GM23248 (cell line): ENCODE measurements at places on chromosomes 6 and 20. TPM values are rescaled to one million over a fixed set of nuclear protein-coding genes. Genes with fewer than 3 reads are reported as not detected.

DNA sequence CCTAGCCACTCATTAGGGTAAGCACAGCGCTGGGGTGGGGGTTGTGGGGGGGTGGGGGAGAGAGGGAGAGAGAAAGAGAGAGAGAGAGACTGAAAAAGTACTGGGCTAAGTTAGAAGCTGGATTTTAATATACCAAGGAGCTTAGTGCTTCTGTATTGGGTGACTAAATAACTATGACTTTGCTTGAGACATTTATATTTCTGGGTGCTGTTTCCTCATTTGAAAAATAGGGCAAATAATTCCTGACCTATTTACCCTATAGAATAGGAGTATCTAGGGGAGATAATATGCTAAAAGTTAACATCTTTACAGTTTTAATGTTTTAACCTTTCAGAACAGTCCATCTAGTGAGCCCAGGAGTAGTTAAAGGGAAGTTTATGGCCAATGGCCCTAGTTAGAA is 7.7 kb downstream of the NKAIN2 start:
- no peak overlapping the region for H3K27ac ChIP-seq
- no peak for DNase-seq
- H3K27me3 ChIP-seq = peaks cover 24% of the 10 kb centered on the region
- H3K36me3 ChIP-seq = no peaks in the 10 kb centered on the region
- H3K4me1 ChIP-seq = no peaks in the 10 kb centered on the region

Gene LPA
- not detected in 2 replicates for total RNA-seq

- peaks cover 28% of the 10 kb centered on the region for H3K4me1 ChIP-seq
- peak; percentile 94 for DNase-seq
- peak overlapping the region; percentile 36; the same call in 1 of the 2 replicates for H3K27ac ChIP-seq
- H3K36me3 ChIP-seq = no peaks in the 10 kb centered on the region
- peak overlapping the region; percentile 33 for H3K4me3 ChIP-seq
Measured at GRCh38 chr6:148611213-148611612, 135.6 kb upstream of the UST start.

- no peaks in the 10 kb centered on the region for H3K36me3 ChIP-seq
- H3K27me3 ChIP-seq = no peaks in the 10 kb centered on the region
- H3K27ac ChIP-seq = no peak overlapping the region
- H3K4me3 ChIP-seq = no peak overlapping the region
Measured at GRCh38 chr6:44737829-44738528, 350.5 kb downstream of the CDC5L start.

DNA sequence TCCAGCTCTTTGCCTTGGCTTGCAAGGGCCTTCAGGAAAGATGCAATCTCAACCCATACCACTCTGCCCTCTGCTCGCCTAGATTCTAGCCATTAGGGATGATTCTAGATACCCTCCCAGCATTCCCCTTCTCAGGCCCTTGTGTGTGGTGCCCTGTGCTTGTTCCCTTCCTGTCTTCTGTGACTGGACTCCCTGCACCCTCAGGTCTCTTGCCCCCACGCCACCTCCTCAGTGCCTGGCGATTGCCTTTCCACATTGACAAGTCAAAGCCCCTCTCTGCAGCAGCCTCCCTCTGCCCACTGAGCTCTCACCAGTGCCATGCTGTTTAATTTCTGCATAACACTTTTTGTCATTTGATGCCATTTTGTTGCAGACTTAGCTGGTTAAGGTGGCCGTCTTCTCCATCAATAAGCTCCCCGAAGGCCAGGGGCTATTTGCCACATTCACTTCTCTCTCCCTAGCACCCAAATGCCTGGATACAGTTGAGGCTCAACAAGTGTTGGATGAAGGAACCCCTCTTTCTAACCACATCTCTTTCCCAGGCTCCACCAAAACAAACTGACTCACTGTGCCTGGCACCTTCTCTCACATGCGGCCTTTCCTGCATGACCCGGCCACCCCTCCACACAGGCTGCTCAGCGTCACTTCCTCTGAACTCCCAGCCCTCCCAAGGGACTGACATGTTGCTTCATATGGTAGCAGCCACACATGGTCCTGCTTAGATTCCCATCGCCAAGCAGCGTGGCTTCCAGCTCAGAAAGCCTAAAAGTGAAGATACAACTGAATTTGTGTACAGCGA is 4.6 kb upstream of the TXNDC5 start:
- no peak overlapping the region for H3K4me3 ChIP-seq
- DNase-seq = peak; percentile 99
- no peaks in the 10 kb centered on the region for H3K27me3 ChIP-seq
- H3K36me3 ChIP-seq = no peaks in the 10 kb centered on the region
- H3K4me1 ChIP-seq = peaks cover 12% of the 10 kb centered on the region

GRCh38 chr6:36947570-36948351 is 6.8 kb upstream of the PI16 start:
- no peaks in the 10 kb centered on the region for H3K27me3 ChIP-seq
- H3K36me3 ChIP-seq = no peaks in the 10 kb centered on the region
- DNase-seq = no peak
- H3K4me1 ChIP-seq = 0 out of 2 replicates have a peak, but pooled peaks cover 10% of the 10 kb centered on the region
